RCC 7860 (cell line): ENCODE measurements at places on chromosomes 2 and 18.
A peak's percentile ranks its signal among the peaks of the same experiment; 100 is the strongest.

DNA sequence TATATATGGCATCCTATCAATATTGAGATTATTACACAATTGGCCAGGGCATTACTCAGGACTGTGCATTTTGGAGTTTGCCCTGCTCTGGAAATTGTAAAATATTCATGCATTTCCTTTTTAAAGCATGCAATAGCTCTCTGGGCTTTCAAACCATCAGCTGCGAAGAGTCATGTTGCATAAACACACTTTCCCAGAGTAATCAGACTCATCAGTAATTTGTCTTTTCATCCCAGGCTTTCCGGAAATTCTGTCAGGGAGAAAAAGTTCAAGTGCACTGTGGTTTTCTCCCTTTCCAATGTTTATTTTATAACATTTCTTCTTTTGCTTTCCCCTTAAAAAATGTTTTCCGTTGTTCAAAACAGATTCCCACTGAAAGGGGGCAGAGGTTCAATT lies 38.9 kb upstream of the FHL2 start:
- DNase-seq = no peak

- no peak for DNase-seq
Observed at GRCh38 chr18:961644-962355, 57.1 kb downstream of the ADCYAP1 start.

DNA sequence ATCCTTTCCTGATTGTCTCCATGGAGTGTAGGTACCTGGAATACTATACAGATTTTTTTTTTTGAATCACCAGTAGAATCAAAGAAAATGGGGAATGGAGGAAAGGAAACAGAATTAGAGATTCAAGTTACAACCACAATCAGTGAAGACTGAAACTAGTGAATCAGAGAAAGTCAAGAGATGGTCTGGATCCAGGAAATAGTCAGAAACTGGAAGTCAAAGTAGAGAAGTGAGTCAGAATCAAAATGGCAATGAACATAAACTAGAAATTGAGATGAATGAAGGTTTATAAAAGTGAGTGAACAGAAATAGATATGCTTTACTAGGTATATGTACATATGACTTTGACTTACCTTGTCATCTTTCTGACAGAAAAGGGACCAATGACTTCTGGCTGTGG lies 579.0 kb downstream of the PLCL1 start:
- DNase-seq = no peak

DNA sequence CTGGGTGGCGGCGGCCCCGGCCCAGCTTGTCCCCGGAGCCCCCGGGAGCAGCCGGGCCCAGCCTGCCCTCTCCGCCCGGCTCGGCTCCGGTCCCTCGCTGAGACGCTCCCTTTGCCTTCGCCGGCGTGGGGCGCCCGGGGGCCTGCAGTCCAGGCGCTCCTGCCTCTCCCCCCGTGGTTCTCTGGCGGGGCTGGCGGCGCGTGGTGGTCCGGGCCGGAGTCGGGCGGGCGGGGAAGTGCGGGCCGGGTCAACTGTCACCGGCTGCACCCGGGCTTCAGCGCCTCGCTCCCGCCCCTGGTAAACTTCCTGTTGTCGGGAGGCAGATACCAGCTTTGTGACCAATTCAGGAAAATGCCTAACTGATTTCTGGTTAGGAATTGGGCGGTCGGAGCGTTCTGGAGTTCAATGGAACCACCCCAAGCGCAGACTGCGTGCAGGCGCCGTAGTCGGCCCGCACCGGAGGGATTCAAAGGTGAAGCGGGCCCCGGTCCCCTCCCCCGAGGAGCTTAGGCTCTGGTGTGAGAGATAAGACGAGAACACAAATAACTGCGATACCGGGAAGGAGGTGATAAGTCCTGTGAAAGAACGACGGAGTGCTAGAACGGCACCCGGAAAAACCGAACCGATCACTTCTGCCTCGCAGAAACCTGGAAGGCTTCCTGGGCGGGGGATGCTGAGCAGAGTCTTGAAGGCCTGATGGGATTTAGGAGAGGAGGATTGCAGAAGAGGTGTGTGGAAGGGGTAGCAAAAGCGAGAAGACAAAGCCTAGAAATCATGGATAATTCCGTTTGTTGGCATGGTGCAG lies 891 bp downstream of the CAB39 start:
- no peak for DNase-seq

DNA sequence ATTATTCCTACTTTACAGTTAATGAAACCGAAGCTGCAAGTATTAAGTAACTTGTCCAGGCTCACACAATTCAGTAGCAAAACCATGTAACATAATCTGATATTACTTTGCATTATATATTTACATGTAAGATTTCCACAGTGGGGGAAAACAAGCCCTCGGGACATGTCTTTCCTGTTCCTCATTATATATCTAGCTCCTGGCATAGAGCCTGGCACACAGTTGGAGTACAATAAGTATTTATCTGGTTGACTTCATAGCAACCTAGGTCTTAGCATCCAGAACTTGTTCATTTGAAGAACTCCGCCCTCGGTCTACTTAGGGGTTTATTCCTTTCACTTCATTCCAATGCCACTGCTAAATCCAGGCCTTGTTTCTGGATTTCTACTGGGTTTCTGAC lies 1.6 kb upstream of the RBM45 start:
- no peak for DNase-seq

- peak; percentile 10 for DNase-seq
Observed at GRCh38 chr2:101012706-101013181, 10.7 kb downstream of the RPL31 start.
